MCF 10A (cell line): ENCODE measurements at places on chromosomes 12 and 14.
A peak's percentile ranks its signal among the peaks of the same experiment; 100 is the strongest.

- DNase-seq, result no peak
- H3K4me3 ChIP-seq, result no peak overlapping the region
- no peak overlapping the region for H3K27ac ChIP-seq
- peaks cover 6% of the 10 kb centered on the region for H3K4me1 ChIP-seq
These were observed 113.6 kb downstream of the NUAK1 start for GRCh38 chr12:106025129-106025528.

DNA sequence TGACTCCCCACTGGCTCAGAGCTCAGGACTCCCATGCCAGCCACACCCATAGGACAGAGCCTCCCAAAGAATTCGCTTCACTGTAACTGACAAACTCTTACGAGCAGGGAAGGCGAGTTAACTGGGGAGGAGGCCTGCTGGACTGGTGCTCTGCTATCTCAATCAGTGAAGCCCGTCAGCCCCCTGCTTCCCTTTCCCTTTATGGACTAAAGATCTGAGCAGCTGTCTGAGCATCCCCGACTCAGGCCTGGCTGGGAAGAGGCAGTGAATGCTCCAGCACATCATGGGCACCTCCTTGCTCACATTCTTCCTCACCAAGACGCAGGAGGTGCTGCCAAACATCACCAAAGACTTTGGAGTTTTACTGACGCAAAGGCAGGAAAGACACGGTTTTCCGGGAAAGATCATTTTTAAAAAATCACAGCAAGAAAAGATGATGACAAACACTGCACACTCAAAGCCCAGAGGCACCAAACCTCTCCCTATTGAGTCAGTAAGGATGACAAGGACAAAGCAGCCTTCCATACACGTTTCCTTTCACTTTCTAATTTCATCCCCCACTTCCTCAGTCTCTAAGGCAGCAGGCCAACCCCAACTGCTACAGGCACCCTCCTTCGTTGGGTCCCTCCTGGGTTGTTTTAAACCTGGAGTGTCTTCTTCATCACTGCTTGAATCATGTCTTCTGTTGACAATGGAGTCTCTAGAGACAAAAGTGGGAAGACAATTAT lies 45.0 kb upstream of the P2RX7 start:
- H3K4me1 ChIP-seq, result peaks cover 7% of the 10 kb centered on the region
- H3K4me3 ChIP-seq, result no peak overlapping the region
- H3K27ac ChIP-seq, result no peak overlapping the region
- no peak for DNase-seq
- no peaks in the 10 kb centered on the region for H3K36me3 ChIP-seq

GRCh38 chr12:64923536-64923935 lies 99.1 kb downstream of the TBC1D30 start:
- no peak overlapping the region for H3K4me3 ChIP-seq
- DNase-seq, result no peak
- H3K27ac ChIP-seq, result no peak overlapping the region

GRCh38 chr14:92631098-92631497 lies 117.3 kb downstream of the LGMN start:
- no peaks in the 10 kb centered on the region for H3K27me3 ChIP-seq
- H3K4me3 ChIP-seq, result no peak overlapping the region
- no peak for DNase-seq
- H3K36me3 ChIP-seq, result peaks cover 7% of the 10 kb centered on the region
- no peak overlapping the region for H3K27ac ChIP-seq

- H3K27me3 ChIP-seq, result peaks cover 42% of the 10 kb centered on the region
- no peak overlapping the region for H3K4me3 ChIP-seq
- H3K4me1 ChIP-seq, result peaks cover 6% of the 10 kb centered on the region
These were observed 116.6 kb upstream of the BCL2L14 start for GRCh38 chr12:11954181-11954580.

GRCh38 chr12:109729371-109729781 lies 15.8 kb downstream of the FAM222A start:
- H3K27me3 ChIP-seq, result no peaks in the 10 kb centered on the region
- peaks cover 4% of the 10 kb centered on the region for H3K36me3 ChIP-seq
- no peaks in the 10 kb centered on the region for H3K4me1 ChIP-seq

GRCh38 chr12:124545508-124546418 lies 21.6 kb downstream of the NCOR2 start:
- no peaks in the 10 kb centered on the region for H3K27me3 ChIP-seq
- no peak overlapping the region for H3K27ac ChIP-seq
- peaks cover 6% of the 10 kb centered on the region for H3K36me3 ChIP-seq
- H3K4me1 ChIP-seq, result peaks cover 8% of the 10 kb centered on the region
- DNase-seq, result no peak

GRCh38 chr12:68609998-68610369 lies 715 bp upstream of the RAP1B start:
- peaks cover 14% of the 10 kb centered on the region for H3K36me3 ChIP-seq
- peak overlapping the region; percentile 87 for H3K4me3 ChIP-seq
- peaks cover 27% of the 10 kb centered on the region for H3K4me1 ChIP-seq
- H3K27me3 ChIP-seq, result no peaks in the 10 kb centered on the region
- peak overlapping the region; percentile 96 for H3K27ac ChIP-seq

GRCh38 chr12:58372298-58372697 lies 430.9 kb downstream of the ATP23 start:
- H3K4me3 ChIP-seq, result no peak overlapping the region
- no peaks in the 10 kb centered on the region for H3K36me3 ChIP-seq
- H3K4me1 ChIP-seq, result no peaks in the 10 kb centered on the region
- no peak overlapping the region for H3K27ac ChIP-seq
- H3K27me3 ChIP-seq, result no peaks in the 10 kb centered on the region

GRCh38 chr14:79608446-79608845 lies 602.9 kb downstream of the DIO2 start:
- no peaks in the 10 kb centered on the region for H3K27me3 ChIP-seq
- H3K4me3 ChIP-seq, result no peak overlapping the region
- no peak for DNase-seq
- no peak overlapping the region for H3K27ac ChIP-seq
- H3K4me1 ChIP-seq, result no peaks in the 10 kb centered on the region

GRCh38 chr14:103072595-103073366 lies 11.2 kb upstream of the LBHD2 start:
- peak; percentile 33 for DNase-seq
- peaks cover 9% of the 10 kb centered on the region for H3K4me1 ChIP-seq
- no peak overlapping the region for H3K4me3 ChIP-seq
- no peaks in the 10 kb centered on the region for H3K27me3 ChIP-seq
- H3K27ac ChIP-seq, result peak overlapping the region; percentile 63

GRCh38 chr14:60248697-60249318 lies at the start of gene PPM1A:
Gene PPM1A, plus strand, starts transcription at chr14:60249221. Its CDS starts 33,483 bp downstream, at chr14:60282704.
- H3K4me3 ChIP-seq, result peak within 1 kb of the TSS; percentile 98
- H3K4me1 ChIP-seq, result peaks cover 25% of the 10 kb centered on the region
- H3K27me3 ChIP-seq, result no peaks in the 10 kb centered on the region
- peak; percentile 89 for DNase-seq

GRCh38 chr14:69559581-69560011 lies 15.1 kb downstream of the CCDC177 start:
- no peak overlapping the region for H3K4me3 ChIP-seq
- no peak overlapping the region for H3K27ac ChIP-seq
- H3K4me1 ChIP-seq, result no peaks in the 10 kb centered on the region
- H3K27me3 ChIP-seq, result peaks cover 60% of the 10 kb centered on the region
- H3K36me3 ChIP-seq, result no peaks in the 10 kb centered on the region
- no peak for DNase-seq

GRCh38 chr12:76441016-76441415 lies 92.8 kb upstream of the BBS10 start:
- no peak overlapping the region for H3K27ac ChIP-seq
- H3K36me3 ChIP-seq, result peaks cover 6% of the 10 kb centered on the region
- H3K4me3 ChIP-seq, result no peak overlapping the region
- no peaks in the 10 kb centered on the region for H3K27me3 ChIP-seq

- no peak overlapping the region for H3K4me3 ChIP-seq
- no peaks in the 10 kb centered on the region for H3K4me1 ChIP-seq
- H3K36me3 ChIP-seq, result no peaks in the 10 kb centered on the region
- H3K27me3 ChIP-seq, result no peaks in the 10 kb centered on the region
- peak overlapping the region; percentile 54 for H3K27ac ChIP-seq
These were observed 60.0 kb downstream of the TMTC2 start for GRCh38 chr12:82746668-82747067.

DNA sequence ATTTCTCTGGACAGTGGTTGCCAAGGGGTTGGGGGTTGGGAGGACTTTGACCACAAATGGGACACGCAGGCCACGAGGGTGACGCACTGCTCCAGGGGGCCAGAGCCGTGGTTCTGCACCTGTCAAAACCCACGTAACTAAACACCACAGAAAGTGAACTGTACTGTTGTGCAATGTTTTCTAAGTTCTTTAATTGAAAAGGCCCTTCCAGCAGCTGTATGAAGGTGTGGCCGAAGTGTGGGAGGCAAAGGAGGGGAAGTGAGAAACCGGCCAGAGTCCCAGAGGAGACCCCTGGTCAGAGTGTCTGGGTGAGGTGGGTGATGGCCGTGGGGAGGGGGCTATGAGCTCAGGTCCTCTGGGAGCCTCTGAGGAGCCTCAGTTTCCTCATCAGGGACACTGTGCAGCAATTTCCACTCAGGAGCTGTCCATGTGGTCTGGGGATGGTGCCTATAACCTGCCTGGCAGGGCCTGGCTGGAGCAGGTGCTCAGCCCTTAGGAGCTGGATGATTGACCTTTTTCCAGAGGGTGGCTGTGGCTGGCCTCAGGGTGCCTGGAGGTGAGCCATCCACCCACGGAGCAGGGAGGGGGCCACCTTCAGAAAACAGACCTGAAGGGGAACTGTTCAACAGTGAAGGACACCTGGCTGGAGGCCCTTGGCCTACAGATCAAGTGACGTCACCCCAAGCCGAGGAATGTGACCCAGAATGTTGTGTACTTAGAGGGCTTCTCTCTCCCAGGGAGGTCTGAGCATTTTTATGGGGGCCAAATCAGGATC lies 9.8 kb upstream of the BDKRB2 start:
- no peak overlapping the region for H3K4me3 ChIP-seq
- no peak overlapping the region for H3K27ac ChIP-seq
- no peak for DNase-seq
- no peaks in the 10 kb centered on the region for H3K27me3 ChIP-seq

- DNase-seq, result peak; percentile 71
- no peaks in the 10 kb centered on the region for H3K36me3 ChIP-seq
- H3K27ac ChIP-seq, result peak overlapping the region; percentile 74
- no peak overlapping the region for H3K4me3 ChIP-seq
- H3K4me1 ChIP-seq, result peaks cover 35% of the 10 kb centered on the region
- H3K27me3 ChIP-seq, result no peaks in the 10 kb centered on the region
These were observed 41.9 kb downstream of the PSMA6 start for GRCh38 chr14:35333797-35334743.

- H3K27me3 ChIP-seq, result no peaks in the 10 kb centered on the region
- DNase-seq, result no peak
- H3K4me1 ChIP-seq, result no peaks in the 10 kb centered on the region
These were observed 61.4 kb upstream of the ESRRB start for GRCh38 chr14:76314521-76315034.

DNA sequence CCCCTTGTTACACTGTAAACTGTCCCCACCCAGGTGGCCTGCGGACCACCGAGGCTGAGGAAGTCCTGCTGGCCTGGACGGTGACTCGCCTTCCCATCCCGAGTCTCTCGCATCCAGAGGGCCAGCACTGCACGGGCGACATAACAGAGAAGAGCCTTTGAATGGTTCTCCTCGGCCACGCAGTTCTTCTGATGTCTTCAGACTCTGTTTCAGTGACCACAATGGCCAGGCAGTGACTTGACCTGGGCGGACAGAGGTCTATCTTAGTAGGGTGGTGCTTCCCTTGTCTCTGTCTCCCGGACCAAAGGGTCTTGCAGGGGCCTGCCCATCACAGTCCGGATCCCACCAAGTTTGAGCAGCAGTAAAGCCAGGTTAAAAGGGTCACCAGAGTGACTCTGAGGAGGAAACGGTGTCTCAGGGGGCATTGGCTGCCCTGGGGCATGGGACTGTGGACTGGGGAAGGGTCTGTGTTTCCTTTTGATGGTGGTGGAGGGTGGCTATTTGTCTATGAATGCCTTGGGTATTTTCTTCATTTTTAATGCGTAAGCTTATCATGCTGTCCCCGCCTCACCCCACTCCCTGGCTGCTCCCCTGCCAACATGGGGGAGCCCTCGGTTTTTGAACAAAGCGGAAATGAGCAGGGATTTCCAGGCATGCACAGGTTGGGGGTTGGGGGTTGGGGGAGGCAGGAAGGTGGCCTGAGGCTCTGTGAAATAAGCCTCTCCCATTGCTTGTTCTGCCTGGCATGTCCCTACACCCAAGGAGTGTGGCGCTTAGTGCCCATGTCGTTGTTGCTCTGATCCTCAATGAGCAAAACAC lies 10.3 kb downstream of the KRT85 start:
- no peak overlapping the region for H3K27ac ChIP-seq
- no peak for DNase-seq
- H3K4me1 ChIP-seq, result no peaks in the 10 kb centered on the region

DNA sequence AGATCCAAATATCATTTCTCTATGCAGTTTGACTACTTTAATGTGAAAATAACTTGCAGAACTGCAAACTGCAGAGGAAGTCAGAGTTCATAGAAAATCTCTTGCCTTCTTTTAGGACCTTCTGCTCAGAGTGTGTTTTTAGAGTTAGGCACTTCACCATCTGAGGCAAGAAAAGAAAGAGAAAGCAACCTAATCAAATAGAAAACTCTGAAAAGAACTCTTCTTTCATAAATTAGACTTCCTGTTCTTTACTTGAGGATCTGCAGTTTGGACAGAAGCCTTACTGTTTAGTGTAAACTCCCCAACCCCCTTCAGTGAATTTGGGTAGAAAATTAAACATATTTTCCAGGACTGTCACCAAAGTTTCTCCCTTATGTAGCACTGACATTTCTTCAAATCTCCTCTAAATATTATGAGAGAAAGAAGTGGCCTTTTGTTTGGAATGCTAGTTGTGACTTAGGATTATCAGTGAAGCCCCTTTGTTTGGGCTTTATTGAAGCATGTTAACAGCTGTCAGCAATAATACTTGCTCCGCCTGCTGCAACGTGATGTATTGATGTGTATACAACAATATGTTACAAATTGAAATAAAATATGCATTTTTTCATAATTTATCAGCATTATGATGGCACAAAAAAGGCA lies 99.5 kb downstream of the PDZRN4 start:
- no peaks in the 10 kb centered on the region for H3K27me3 ChIP-seq
- H3K4me3 ChIP-seq, result no peak overlapping the region
- H3K36me3 ChIP-seq, result no peaks in the 10 kb centered on the region
- H3K4me1 ChIP-seq, result peaks cover 9% of the 10 kb centered on the region
- no peak overlapping the region for H3K27ac ChIP-seq
- DNase-seq, result no peak

- H3K36me3 ChIP-seq, result no peaks in the 10 kb centered on the region
- DNase-seq, result no peak
- no peak overlapping the region for H3K27ac ChIP-seq
- H3K4me1 ChIP-seq, result no peaks in the 10 kb centered on the region
- peaks cover 4% of the 10 kb centered on the region for H3K27me3 ChIP-seq
These were observed 11.7 kb upstream of the OASL start for GRCh38 chr12:121050725-121051124.
